Type B pancreatic cell (in vitro differentiated cells): ENCODE measurements at places on chromosomes 1 and 21.
A peak's percentile ranks its signal among the peaks of the same experiment; 100 is the strongest.

DNA sequence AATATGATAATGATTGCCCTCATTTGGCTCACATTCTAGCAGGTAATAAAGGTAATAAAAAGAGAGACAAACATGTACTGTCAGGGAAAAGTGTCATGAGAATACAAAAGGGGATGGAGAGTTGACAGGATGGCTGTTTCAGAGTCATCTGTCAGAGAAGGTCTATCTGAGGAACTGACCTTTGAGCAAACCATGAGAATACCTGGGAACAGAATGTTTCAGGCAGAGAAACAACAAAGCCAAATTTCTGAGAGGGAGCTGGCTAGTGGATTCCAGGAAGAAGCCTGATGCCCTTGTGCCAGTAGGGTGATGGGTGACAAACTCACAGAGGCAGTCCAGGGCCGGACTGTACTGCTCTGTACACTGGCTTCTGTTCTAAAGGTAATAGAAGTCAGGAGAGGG lies 107.2 kb downstream of the C1orf21 start:
- no peak for DNase-seq

- no peak for DNase-seq
Observed at GRCh38 chr1:191152776-191153175, 675.1 kb upstream of the BRINP3 start.

DNA sequence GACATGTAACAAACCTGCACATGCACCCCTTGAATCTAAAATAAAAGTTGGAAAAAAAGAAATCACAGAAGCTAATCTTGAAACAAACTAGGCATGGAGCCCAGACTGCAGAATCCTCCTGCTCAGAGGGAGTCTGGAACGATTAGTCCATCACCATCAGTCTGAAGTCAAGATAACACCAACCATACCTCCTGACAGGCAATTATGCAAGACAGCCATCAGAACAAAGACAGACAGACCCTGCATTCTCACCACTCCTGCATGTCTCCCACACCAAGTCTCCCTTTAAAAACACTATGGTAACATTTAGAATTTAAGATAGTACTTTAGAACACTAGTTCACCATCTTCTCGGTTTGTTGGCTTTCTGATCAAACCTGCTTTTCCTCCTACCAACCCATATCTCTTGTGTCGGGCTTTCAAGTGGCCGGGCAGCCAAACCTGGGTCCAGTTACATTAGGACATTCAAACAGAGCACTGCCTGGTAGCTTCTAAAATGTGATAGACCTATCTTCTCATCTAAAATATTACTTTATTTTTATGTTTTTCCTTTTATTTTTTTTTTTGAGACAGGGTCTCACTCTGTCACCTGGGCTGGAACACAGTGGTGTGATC lies 10.1 kb downstream of the YARS1 start:
- no peak for DNase-seq

GRCh38 chr1:7948960-7949359 lies 8.3 kb upstream of the TNFRSF9 start:
- no peak for DNase-seq

DNA sequence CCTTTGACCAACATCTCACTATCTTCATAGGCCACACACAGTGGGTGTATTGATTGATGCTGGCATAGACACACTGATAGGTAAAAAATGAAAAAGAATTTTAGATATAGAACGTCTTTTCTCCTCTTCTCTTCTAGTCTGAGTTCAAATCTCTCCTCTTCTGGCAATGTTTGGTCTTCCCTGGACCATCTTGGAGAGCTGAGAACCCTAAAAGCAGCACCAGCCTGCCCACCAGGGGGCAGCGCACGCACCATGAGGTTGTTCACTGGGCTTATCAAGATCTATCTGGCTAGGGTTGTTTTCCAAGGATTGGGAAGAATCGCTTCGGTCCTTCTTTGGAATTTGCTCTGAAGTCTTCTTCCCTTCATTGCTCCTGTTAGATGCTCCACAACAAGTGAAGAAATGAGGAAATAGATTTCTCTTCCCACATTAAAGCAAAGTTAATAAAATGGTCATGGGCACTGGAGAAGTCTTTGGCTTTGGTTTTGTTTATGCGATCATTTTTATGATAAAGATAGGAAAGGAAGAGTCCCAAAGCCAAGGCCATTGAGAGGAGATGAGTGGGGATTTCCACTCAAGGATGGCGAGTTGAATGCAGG lies 104.0 kb upstream of the OLIG2 start:
- DNase-seq = no peak

- DNase-seq = no peak
Observed at GRCh38 chr1:60657926-60658325, 424.4 kb upstream of the NFIA start.

- no peak for DNase-seq
Observed at GRCh38 chr1:58982259-58982998, 198.6 kb upstream of the JUN start.

DNA sequence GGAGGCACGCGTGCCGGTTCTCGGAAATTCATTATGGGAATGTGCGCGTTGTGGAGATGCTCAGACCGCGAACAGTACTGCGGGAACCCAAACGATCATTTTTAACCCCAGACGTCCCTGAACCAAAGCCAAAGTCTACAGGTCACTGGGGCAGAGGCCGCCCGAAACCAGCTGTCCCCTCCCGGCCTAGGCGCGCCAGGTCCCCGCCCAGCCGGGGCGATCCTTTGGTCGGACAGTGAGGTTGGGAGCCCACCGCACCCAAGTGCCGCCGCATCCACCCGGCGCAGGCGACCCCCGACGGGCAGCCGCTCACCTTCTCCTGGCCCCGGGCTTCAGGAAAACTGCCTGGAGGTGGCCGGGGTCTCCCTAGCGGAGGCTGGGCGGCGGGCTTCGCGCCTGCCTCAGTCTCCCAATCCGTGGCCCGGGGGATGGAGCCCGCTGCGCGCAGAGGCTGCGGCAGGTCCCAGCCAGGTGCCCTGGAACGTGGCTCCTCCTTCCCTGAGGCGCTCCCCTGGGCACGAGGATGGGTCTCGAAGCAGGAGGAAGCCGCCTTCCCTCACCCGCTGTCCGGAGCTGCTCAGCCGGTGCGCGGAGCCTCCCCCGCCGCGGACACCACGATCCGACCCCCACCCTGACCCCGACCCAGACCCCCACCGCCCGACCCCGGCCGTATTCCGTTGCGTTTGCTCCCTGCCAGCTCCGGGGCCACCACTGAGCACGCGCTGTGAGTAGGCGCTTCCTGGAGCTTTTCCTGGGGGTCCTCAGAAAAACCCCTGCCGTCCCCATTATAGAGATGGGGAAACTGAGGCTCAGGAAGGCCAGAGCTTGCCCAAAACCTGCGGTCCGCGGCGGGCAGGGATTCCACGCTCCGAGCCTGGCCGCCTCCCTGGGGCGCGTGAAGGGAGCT lies 8.1 kb upstream of the SLX9 start:
- DNase-seq = no peak

GRCh38 chr1:19229229-19229628 lies 19.2 kb upstream of the UBR4 start:
- DNase-seq = no peak

DNA sequence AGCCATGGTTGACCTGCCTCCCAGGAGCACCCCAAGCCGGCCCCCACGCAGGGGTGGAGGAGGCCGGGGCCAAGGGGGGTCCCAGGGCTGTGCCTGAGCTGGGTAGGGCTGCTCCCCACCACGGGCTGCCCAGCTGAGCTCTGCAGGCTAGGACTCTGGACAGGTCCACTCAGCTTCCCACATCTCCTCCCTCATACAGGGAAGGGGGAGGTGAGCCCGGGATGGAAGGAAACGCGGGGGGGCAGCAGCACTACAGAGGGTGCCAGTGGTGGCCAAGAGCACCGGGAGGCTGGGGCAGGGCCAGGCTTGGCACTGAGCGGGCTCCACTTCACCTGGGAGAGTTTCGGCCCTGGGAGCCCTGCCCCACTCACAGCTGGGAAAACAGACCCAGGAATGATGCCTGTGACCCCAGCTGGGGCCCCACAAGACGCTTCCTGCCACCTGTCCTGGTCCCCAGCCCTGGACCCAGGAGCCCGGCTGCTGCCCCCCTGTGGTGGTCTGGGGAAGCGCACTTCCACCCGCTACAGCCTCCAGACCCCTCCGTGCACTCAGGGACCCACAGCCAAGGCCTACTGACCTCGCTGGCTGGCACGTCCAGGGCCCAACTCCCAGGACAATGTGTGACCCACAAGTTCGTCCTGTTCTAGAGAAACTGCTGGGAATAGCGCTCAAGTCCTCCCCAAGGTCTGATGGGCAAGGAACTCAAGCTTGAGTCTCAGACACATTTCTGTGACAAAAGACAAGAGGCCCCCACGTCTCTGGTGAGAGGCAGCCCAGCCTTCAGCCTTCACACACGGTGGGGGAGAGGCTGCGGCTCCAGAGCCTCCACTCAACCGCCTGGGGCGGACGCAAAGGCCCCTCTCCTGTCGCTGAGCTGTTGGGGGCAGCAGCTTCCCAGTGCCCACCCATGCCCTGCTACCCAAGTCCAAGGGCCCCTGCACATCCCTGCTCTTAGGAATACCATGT lies 3.0 kb downstream of the AURKAIP1 start:
- peak; percentile 85 for DNase-seq

- no peak for DNase-seq
Observed at GRCh38 chr21:45912611-45913417, 68.8 kb upstream of the COL6A1 start.

DNA sequence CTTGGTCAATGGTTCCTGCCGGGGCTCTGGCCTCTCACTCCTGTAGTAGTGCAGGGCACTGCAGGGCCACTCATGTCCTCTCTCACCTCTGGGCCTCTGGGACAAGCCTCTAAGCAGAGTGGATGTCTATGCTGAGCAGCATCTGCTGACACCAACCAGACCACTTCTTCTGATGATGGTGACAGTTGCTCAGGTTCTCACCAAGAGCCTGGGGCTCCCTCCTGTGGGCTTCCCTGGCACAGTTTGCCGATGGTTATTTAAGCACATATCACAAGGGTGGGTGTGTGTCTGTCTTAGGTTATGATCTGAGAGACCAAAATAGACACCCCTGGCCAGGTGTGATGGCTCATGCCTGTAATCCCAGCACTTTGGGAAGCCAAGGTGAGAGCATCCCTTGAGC lies 17.4 kb upstream of the GPR137B start:
- DNase-seq = no peak

DNA sequence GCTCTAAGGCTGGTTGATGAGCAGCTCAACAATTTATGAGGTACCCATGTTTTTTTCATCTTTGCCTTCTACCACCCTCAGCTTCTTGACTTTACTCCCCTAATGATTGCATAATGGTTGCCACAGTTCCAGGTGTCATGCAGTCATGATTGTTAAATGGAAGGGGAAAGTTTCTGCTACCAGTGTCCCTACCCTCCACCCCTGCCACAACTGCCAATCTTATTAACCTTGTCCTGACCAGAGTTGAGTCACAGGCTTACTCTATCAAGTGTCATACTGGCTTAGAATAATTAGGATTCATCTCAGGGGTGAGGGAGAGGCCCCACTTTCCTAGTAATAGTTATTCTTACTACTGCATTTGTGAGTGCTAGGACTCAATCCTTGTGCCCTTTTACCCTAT lies 7.9 kb upstream of the FUBP1 start:
- no peak for DNase-seq

DNA sequence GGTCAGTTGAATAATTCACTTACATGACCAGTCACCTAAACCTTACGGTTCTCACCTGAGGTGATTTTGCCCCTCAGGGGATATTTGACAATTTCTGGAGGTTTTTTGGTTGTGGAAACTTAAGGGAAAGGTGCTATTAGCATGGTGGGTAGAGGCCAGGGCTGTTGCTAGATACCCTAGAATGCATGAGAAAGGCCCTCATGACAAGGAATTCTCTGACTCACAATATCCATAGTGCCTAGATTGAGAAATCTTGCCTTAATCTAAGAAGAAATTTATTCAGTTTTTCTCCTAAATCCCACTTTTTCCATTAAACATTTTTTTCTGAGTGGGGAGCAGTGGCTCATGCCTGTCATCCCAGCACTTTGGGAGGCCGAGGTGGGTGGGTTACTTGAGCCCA lies 119.7 kb downstream of the TGFB2 start:
- no peak for DNase-seq

- DNase-seq = no peak
Observed at GRCh38 chr1:67908250-67908936, 75.1 kb upstream of the GNG12 start.

DNA sequence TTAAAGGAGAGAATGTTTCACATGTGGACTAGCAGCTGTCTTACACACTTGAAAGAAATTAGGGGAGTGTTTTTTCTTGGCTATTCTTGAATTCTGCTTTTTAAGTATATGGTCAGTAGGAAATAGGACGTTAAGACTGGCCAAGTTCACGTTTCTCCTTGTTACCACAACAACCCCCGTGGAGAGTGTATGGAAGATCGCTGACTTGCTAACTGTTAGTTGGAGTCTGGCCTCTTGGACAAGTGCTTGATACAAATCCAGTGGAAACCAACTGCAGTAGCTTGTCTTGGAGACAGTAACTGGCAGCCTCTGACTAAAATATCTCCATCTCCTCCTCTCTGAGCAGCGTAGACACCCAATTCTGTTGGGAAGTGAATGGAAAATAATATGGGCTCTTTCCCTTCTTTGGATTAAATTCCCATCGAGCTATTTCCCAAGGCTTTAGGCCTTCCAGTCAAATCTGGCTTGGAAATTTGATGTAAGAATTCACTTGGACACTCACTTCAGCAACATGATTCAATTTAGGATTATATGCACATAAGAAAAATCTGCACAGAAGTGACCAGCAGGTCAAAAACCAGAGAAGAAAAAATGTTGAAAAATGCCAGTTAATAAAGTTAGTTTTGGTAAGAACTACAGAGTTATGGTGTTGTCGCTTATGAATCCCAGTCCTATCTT lies 3.6 kb upstream of the NFIA start:
- DNase-seq = no peak

DNA sequence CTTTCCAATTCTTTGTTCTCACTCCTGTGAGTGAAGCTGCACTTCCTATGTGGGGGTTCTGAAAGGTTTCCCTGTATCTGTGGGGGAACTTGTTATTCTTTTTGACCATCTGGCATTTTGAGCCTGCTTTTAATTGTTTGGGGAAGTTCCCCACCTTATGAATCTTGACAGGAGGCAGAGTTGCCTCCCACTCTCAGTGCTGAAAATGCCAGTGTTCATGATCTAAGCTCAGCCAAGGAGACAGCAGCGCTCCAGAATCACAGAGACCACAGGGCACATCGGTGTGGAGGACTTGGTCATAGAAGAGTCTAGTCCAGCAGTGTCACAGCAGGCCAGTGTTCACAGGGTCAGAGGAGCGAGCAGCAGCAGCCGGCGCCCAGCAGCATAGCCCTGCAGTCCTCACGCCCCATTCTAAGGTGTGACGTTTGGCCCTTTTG lies 63.8 kb upstream of the PRDX6 start:
- no peak for DNase-seq

GRCh38 chr1:184289825-184290550 lies 96.8 kb upstream of the C1orf21 start:
- DNase-seq = no peak

- no peak for DNase-seq
Observed at GRCh38 chr1:17292299-17293160, 15.5 kb upstream of the PADI4 start.
